Activated T-cell treated with anti-CD3 and anti-CD28 coated beads for 4 hours (primary cell): ENCODE measurements at places on chromosomes 3 and 15.

DNA sequence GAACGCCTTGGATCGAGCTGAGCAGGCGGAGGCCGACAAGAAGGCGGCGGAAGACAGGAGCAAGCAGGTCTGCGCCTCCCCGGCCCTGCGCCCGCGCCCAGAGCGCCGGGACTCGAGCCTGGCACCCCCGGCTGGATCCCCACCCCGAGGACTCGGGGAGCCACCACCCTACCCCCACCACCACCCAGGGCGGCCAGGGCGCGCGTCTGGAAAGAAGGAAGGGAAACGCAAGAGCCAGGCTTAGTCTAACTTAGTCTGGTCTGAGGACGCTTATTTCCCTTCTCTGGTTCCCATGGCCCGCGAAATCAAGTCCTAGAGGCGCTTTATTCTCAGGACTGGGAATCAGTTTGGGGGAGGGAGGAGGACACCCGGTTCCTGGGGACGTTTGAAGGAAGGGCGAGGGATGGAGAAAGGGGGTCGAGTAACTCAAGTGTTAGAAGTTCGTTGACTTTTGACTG lies 359 bp downstream of the TPM1 start:
- DNase-seq: no peak

DNA sequence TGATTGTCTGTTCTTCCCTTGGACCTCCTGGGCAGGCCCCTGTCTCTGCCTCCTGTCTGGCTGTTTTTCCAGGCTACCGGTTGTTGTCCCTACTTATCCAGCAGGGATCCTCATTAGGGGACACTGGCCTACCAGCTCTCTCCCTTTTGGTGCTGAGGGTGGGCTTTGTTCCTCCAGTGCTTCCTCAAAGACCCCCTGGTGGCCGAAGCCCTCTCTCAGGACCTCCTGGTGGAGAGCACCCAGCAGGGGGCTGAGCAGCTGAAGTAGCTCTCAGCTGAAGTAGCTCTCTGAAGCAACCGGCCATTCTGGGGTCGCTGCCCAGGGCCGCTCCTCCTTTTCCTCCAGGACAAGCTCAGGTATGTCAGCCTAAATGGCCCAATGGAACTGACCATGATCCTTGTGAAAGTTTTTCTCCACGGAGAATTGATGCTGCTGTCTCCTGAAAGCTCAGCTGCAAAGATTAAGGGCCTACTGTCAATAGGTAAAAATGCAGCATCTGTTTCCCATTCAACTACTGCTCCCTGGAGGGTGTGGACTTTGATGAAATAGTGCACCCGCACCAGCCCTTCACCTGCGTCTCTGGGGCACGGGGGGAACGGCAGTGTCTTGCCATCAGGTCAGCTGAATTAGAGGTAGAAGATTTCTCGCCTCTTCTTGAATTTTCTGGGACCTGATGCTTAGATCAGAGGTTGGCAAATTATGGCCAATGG lies 27.6 kb downstream of the ARNT2 start:
- no peak for DNase-seq

DNA sequence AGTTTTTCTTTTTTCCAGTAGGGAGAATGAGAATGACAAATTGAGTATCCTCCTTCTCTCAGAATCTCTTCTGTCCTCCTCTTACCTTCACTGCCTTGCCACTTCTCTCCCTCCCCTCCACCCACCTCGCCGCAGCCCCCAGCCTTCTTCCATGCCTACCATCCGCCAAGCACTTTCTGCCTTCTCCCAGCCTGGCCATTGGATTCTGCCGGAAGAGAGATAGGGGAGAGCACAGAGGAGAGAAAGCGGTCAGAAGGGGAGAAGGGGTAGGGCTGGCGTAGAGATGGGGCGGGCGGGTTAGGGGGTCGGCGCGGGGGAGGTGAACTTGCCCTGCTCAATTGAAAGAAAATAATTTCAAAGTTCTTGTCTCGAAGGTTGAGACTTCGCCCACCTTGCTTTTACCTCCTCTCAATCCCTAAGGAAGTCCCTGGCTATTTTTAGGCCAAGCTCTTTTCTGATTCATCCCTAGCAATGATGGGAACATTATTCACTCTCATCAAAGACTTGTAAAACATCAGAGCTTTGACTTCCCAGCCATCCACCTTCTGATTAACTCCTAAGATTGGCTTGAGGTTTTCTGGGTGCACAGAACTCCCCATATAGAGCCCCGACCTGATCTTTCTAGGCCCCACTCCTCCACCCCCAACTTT lies 811 bp downstream of the C3orf52 start:
- DNase-seq: no peak

DNA sequence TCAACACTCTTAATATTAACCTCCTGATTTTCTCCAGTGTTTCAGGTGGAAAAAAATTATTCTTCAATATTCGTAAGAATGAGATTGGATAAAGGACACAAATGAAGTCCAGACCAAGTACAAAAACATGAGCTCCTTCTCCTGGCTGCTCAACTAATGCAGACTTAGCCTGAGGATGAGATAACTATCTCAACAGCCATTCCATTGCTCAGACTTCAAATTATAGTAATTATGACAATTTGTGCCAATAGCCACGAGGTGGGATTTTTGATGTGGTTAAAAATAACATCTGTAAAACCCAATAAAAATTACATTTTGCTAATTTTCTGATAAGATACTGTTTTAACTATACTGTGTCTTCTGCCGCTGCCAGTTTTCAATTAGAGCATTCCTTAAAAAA lies 323.6 kb downstream of the SOX2 start:
- DNase-seq: no peak

DNA sequence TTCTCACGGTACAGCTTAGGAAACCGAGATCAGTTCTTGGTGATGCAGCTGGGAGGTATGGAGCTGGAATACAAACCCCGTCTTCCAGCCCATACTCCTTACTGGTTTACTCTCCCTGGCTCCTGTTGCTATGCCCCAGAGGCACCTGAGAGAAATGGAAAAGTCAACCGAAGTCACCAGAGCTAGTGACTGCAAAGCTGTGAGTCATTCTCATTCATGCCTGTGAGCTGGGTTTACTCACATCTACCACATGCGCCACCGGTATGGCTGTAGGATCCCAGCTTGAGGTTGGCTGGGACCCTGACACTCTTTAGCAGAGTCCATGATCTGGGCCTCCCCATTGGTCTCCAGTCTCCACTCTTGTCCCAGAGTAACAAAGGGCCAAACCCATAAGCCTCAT lies 111.5 kb upstream of the ETV5 start:
- no peak for DNase-seq

DNA sequence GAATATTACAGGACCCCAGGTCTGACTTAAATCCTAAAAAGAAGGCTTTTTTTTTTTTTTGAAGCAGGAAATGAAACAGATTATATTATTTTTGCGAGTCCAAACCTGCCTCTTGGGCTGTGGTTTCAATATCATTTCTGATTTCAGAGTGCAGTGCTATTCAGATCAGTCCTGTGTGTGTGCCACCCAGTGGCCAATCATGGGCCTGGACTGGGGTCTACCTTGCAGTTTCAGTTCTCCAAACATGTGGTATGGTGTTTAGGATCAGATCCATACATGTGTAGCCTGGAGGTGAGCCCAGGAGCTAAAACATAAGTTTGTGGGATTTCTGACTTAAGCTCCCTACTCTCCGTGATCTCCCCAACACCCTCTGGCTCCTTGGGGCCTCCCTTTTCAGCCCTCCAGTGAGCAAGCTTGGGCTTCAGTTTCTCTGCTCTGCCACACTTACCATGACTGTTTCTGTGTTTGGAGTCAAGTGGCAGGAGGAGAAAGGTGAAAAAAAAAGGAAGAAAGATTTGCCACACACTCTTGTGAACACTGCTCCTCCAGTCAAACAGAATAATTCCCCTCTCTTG lies 12.1 kb upstream of the THSD4 start:
- no peak for DNase-seq

DNA sequence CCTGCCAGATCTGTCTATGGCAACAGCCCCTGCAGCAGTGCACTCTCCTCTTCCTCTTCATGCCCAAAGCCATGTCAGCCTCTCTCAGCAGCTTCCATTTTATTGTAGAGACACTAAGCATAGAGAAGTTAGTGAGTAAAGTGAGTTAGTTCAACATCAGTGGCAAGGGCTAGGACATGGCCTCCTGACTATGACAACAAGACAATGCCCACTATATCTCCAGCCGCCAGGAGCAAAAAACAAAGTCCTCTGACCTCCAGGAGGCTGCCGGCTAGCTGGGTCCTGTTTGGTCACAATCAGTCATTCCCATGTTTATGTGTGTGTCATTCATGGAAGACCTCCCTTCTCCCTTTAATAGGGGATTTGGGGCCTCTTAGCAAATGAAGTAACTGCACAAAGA lies 14.9 kb downstream of the NR1I2 start:
- no peak for DNase-seq

GRCh38 chr3:14915636-14916222 lies 31.7 kb upstream of the NR2C2 start:
- no peak for DNase-seq

- no peak for DNase-seq
Observed at GRCh38 chr3:163890661-163891060, 1187.6 kb downstream of the SI start.

GRCh38 chr15:89472785-89473256 lies 23.6 kb downstream of the RHCG start:
- peak; percentile 5 for DNase-seq

GRCh38 chr3:10327592-10327991 lies 6.7 kb upstream of the SEC13 start:
- no peak for DNase-seq

DNA sequence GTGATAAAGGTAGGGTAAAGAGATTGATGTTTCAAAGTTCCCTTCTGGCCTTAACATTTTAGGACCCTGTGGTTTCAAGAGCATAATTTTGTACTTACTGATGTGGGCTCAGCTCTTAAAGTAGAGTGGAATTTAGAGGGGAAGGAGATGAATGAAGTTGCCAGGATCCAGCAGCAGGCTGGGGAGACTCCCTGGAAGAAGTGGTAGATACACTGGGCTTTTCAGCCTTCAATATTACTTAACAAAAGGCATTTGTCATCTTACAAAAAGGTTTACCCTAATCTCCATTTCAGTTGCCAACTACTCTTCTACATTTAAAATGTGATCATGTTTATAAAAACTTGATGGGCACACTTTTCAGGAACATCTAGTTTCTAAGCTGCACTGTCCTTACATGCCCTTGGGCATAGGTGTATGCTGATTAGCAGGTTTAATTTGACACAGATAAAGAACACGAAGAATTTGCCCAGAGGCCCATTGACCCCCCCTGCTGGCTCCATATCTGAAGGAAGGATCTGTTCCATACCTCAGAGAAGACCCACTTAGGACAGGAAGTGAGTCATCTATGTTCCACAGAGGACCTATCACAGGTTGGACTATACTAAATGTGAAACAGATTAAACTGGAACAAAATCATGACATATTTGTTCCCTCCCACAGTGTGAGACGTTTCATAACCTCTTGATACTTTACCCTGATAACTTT lies 93.0 kb upstream of the LPP start:
- peak; percentile 41 for DNase-seq

DNA sequence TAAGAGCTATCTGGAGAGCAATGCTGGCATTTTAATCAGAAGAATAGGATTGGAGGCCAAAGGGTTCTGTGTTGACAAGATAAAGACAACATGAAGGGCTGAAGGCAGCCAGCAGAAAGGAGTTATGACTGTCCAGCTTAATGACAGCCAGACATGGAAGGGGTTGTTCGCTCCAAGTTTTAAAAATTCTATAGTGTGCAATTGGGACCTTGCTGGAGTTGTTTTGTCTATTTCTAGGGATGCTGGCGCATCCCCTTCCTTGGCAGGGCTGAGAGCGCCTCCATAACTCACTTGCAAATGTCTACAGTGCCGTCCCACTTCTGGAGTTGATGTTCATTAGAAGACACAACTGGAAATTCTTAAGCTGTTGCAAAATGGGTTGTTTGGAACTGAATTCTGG lies 200.7 kb downstream of the TLE3 start:
- no peak for DNase-seq

DNA sequence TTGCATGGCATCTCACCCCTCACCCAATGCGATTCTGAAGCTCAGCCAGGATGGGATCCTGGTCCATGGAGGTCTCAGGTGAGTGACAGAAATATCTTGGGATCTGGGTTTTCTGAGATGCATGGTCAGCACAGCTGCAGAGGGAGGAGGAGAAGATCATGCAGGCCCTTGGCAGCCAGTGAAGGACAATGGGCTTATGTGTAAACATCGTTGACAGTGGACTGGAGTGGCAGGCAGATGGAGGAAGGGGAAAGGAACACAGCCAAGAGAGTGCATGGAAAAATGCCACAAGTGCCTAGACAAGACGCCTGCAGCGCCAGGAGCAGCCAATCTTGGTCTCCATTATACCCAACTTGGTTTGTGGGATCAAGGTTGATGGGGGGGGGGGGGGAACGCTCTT lies 347.9 kb downstream of the MCTP2 start:
- no peak for DNase-seq

DNA sequence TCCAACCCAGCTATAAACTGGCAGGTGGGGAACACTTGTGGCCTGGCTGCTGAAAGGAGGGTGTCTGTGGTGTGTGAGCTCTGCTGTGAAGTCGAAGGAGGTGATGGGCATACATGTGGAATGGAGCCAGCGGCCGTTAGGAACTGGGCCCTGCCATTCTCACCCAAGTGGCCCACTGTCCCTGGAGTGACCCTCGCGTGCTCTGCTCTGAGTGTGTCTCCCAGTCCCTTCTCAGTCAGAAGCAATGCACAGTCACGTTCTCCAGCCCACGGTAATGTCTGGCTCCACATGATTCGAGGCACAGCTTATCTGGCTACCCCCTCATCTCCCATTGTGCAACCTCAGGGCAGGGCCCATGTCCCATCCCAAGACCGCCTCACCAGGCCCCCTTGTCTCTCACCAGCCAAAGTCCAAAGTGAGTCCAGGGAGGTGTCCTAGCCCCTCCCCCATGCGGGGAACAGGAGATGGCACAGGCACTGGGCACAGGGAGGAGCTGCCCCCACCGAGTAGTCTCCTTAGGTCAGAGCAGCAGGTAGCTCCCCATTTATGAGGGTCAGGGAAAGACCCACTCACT lies 62.9 kb downstream of the ZNF445 start:
- no peak for DNase-seq

DNA sequence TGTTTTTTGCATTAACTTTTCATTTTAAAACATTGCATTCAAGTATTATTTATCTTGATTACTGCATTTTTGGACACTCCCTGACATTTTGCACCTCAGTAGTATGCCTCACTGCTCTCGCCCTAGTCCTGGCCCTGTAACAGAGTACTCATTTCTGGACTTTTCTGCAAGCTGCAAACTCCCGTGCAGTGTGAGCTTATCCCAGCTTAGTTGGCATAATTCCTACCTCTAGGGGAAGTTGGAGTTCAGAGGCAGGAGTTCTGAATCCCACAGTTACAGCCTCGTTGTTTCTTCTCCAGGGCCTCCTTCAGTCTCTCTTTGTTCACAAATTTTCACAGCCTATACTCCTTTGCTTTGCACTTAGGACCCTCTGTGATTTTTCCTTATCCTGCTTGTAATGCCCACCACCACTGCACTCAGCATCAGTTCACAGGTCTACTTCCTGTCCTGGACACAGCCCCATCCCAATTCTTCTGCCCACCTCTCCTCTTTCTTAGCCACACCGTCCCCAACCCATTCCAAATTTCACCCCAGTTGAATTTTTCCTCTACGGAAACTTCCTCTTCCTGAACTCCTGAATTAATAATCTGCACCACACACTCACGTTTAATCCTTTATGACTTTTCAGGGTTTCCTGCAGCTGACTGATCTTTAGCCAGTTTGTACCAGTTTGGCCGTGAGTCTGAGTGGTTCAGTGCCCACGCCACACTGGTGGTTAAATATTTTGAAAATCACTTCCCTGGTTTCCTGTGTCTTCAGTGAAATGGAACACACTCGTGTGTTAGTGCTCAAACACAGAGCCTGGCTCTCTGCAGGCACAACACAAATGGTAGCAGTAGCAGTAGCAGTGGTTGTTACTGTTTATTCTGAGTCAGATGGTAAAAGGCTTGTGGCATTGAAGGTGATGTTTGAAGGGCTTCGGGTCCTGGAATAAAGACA lies 6.3 kb upstream of the CTSH start:
- DNase-seq: no peak

- no peak for DNase-seq
Observed at GRCh38 chr3:9781551-9781950, 10.7 kb downstream of the TADA3 start.
